ENCODE measurements at places on chromosomes 7 and 10.
A peak's percentile ranks its signal among the peaks of the same experiment; 100 is the strongest.

DNA sequence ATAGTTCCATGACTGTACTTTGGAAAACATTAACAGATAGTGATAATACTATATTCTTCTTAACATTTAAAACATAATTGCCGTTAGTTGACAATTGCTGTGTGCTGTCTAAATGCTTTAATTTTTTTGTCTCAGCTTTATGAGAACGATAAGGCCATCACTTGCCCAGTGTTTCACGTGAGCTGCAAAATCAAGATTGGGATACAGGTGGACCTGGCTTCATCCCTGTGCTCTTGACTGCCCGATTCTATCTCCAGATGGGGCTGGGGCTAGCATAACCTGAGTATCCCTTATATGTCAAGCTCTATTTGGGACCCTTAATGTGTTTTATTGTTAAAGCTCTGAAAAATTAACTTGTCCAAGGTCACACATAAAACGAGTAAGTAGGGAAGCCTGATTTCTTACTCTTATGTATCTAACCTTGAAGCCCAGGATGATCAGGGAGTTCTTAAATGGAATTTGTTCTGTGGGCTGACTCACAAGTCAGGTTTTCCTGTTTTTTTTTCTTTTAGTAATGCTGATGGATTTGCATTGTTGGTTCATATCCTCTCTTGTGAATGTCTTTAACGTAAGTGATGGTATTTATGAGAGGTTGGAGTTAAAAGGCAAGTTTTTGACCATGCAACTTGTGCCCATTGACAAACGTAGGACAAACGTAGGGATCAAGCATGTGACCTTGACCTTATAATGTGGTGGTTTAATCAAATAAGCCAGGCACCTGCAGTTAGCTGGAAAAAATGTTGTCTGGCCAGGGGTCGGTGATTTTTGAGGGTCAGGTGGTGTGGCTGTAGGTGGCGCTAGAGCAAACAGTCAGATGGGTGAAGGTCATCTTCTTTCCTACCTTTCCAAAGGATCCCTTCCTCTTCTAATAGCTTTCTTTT, 3.6 kb downstream of the PRKAR2B start:
- DNase-seq, result no peak

DNA sequence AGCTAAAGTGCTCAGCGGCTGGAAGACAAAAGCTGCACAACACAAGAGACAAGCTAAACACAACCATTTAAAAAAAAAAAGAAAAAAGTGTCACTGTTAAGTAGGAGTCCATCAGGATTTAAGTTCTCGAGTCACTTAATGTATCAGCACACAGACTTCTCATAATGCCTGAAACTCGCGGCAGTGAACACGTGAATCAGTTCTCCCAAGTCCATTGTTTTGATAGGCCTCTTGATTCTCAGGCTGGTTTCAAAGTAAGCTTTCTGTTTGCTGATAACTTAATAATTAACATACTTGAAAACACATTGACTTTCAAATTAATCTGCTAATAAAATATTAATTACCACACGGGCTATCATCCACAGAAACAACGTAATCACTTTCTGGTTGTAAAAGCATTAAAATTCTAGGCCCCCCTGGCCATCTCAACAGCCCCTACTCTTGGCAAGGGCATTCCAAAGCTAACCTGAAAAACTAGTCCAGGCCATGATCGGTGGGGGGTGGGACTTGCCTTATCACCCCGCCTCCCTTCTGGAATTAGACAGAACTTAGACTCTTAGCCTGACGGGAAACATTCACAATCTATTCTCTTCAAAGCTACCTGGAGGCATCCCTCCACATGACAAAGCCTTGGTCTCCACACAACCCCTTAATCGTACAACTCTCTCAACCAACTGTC, 129.0 kb downstream of the DIP2C start:
- no peak for DNase-seq

GRCh38 chr10:100978901-100979195, 8.4 kb downstream of the MRPL43 start:
- no peak for DNase-seq

- peak; percentile 99 for DNase-seq
These were observed at the start of gene SYPL1 for GRCh38 chr7:106112118-106112971. Gene SYPL1, minus strand, starts transcription at chr7:106112312. Its CDS starts 104 bp downstream, at chr7:106112208.

DNA sequence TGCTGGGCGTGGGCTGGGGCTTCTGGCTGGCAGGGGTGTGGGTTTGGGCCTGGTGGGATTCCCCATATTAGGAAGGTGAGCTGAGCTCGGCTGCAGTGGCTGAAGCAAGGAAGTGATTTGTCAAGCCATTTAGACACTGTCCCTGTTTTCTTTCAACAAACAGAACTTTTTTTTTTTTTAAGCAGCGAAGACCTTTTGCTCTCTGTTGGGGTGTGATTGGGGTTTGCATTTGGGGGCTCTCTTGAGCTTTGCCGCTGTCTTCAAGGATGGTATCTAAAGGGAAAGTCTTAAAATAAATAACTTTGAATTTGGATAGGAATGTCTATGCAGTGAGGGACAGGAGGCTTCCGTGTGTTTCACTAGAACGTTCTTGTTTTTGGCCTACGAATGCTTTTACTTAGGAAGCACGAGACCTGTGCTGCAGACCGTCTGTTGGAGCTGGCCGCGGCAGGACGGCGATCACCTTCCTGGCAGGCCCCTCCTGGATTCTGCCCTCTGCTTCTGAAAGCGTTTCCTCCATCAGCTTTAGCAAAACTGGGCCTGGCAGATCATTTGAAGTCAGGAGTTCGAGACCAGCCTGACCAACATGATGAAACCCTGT, 43.9 kb downstream of the FOXK1 start:
- DNase-seq, result no peak

- no peak for DNase-seq
These were observed 44.1 kb upstream of the CNPY1 start for GRCh38 chr7:155590215-155591018.

- DNase-seq, result no peak
These were observed 804 bp downstream of the TMEM106B start for GRCh38 chr7:12211711-12212485.

DNA sequence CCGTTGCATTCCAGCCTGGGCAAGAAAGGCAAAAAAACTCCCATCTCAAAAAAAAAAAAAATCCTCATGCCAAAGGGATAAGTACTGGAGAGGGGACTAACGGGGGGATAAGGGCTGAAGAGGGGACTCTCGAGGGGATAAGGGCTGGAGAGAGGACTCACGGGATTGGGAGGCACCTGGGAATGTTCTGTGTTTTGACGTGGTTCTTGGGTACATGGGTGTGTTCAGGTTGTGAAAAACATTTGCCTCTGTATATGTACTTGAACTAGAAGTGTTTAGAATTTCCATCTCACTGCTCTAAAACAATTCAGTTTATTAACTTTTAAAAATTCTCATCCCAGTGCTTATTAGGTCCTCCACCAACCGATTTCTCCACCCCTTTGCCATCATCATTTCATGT, 4.5 kb downstream of the FKBP6 start:
- DNase-seq, result no peak

GRCh38 chr7:113044394-113044793, 42.2 kb downstream of the GPR85 start:
- no peak for DNase-seq

- DNase-seq, result peak; percentile 37
These were observed 545.9 kb downstream of the SUGCT start for GRCh38 chr7:40680657-40681056.

GRCh38 chr7:27351137-27351536, 108.5 kb downstream of the EVX1 start:
- no peak for DNase-seq

DNA sequence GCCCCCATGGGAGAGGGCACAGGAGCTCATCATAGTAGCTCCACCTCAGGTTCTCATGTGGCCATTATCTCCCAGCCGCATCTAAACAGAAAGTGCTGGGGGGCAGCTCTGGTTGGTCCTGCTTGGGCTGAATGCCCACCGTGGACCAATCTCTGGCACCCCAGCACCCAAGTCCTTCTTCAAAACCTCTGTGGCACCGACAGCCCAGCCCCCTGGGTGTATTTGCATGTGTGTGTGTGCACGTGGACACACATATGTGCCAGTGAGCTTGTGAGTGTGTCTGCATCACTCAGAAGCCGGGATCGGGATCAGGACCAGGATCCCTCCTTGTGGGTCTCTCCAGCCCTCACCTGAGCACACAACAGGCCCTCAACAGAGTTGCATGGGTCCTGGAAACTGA, 68.2 kb downstream of the ALOX5 start:
- no peak for DNase-seq

GRCh38 chr7:27835376-27835775, 95.4 kb downstream of the TAX1BP1 start:
- no peak for DNase-seq

- DNase-seq, result no peak
These were observed 192.5 kb downstream of the ANK3 start for GRCh38 chr10:60197206-60197605.

DNA sequence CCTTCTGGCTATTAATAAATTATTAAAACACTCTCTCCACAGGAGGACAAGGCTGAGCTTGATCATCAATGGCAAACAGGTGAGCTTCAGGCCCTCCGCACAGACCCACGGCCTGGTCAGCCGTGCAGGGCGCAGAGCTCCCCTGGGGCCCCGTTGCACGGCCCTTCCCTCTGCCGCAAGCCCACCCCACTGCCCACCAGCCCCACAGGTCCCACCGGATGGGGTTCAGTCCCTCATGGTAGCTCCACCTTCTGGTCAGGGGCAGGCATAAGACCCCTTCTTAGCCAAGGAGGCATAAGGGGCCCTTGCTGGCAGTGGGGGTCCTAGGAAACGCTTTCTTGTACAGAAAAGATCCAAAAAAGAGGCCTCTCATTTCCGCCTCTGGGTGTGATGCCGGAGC, 84.6 kb downstream of the MAD1L1 start:
- no peak for DNase-seq

DNA sequence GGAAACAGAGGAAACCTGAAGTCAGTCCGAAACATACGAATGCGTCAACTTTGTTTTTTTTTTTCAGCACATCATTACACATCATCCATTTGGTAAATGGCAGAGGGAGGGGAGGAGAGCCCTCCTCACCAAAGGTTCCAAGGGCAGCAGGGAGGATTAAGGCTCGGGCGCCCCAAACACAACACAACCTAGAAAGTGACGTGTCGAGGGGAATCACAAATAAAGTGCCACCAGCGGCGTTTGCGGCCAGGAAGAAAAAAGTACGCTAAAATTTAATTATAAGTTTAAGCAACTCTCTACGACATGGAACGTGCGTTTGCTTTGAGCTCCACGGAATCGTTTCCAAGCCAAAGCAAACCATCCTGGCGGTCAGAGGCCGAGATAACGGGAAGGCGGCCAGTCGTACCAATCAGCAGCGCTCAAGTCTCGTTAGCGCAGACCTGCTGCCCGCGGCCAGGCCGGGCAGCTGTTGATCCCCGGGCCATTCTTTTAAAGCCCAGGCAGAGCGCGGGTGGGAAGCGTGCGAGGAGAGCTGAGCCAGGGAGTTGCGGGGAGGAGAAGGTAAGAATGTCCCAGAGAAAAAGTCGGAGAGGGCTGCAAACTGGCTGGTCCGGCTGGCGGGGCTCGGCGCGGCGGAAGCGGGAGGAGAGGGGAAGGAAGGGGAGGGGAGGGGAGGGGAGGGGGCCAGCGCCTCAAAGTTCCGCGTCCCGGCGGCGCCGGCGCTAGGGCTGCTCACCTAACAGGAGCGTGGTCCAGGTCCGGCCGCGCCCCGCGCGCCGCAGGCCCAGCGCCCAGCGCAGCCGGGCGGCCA, 719 bp downstream of the DPY19L1 start:
- peak; percentile 66 for DNase-seq

- peak; percentile 88 for DNase-seq
These were observed 27.7 kb upstream of the VAX1 start for GRCh38 chr10:117165538-117166417.

DNA sequence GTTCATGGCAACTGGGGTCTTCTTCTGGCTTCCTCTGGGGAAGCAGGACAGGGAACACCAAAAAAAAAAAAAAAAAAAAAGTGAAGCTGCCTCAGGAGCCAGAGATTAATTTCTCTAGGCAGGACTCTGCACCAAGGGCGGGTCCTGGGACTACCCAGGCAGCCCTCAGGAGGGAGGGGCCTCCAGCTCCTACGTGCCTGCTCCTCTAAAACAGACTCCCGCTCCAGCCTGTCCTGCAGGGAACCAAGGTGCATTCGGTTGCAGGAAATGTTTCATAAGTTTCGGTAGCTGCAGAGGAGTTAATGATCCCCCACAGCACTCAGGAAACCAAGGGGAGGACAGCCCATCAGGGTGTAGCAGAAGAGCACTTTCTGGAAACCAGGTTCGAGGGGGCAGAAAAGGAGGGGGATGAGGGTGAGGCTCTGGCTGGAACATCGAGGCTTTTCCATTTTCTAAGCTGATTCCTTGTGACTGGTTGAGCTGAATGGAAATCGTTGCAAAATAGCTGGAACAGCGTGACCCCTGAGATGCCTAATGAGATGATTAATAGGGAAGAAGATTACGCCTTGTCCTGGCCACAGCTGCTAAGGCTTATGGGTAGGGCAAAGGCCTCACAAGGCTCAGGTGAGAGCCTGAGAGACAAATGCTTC, 84.2 kb downstream of the STRA8 start:
- DNase-seq, result no peak

DNA sequence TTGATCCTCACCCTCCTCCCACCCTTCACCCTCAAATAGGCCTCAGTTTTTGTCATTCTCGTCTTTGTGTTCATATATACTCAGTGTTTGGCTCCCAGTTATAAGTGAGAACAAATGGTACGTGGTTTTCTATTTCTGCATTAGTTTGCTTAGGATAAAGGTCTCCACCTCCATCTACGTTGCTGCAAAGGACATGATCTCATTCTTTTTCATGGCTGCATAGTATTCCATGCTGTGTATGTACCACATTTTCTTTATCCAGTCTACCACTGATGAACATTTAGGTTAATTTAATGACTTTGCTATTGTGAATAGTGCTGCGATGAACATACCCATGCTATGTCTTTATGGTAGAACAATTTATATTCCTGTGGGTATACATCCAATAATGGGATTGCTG, 91.2 kb downstream of the PLPP4 start:
- no peak for DNase-seq

GRCh38 chr10:72259491-72260238, 14.1 kb upstream of the DDIT4 start:
- DNase-seq, result no peak

DNA sequence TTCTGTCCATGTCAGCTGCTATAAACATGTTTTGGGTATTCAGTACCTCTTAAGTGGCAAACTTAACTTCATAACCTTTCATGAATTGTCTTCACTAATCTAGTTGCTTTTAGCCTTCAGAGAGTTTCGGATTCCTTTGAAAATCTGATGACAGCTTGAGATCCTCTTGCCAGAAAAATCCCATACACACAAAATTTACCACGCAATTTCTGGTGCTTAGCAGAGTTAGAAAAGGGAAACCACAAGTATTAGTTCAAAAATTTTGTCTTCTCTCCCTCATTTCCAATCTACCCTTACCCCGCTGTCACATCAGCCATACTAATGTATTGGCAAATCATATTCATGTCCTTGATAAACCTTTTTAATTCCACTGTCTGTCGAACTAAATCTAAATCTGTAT, 72.7 kb upstream of the TMEM106B start:
- DNase-seq, result no peak

Data from urothelium cell line (cell line).